Activated naive CD4-positive, alpha-beta T cell (primary cell): ENCODE measurements at places on chromosomes 1 and 21.

- DNase-seq = no peak
Measured at GRCh38 chr1:14113841-14114567, 414.0 kb downstream of the PRDM2 start.

DNA sequence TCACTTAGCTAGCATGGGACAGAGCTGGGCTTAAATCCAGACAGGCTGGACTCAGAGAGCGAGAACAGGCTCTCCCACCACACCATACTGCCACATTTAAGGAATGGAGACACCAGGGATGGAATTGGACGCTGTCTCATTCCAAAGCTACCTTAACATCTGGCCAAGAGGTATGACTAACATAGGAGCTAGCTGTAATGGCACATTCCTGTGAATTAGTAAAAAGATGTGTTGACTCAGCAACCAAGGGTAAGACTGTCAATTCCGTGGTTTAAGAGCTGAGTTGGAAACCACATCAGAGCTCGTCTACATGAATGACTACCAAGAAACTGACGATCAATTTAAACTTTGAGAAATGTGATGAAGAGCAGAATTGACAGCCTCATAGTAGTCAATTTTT is 8.3 kb upstream of the TNFRSF9 start:
- DNase-seq = no peak

DNA sequence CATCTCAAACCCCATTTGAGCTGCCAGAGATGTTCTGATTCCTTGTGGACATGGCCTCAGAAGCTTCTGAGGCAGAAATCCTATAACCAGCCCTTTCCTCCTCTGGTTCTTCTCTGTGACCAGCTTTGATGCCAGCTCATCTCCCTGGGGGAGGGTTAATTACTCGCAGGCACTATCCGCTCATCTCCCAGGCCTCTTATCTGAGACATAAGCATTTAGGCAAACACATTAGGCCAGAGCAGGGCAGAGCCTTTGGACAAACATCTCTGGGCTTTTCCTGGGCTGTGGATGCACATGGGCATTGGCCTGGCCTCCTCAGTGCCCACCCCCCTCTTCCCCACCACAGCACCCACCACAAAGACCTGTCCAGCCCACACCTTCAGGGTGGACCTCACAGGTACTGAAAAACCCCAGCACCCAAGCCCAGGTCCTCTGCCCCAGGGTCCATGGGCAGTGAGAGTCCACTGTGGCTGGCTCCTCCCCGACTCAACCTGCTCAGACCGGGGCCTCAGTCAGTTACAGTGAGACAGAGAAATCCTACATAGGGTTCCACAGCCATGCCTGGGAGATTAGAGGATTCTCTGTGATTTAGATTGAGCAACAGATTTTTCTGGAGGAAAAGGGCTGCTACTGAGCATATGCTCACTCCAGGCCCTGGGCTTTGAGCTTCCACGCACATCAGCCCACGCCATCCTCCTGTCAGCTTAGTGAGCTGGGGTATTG is 26.9 kb downstream of the IGSF21 start:
- no peak for DNase-seq

- no peak for DNase-seq
Measured at GRCh38 chr21:38902608-38903445, 97.1 kb downstream of the ETS2 start.

GRCh38 chr1:60388092-60388987 is 314.8 kb upstream of the C1orf87 start:
- DNase-seq = no peak

- DNase-seq = no peak
Measured at GRCh38 chr1:105072850-105073249, 1323.2 kb downstream of the AMY1C start.
